A549 treated with CORT108297 at 1 μM for 4 hours (cell line): ENCODE measurements at places on chromosomes 7 and 10. TPM values are rescaled to one million over a fixed set of nuclear protein-coding genes. Genes with fewer than 3 reads are reported as not detected.

EVX1 gene
- 0.05 to 0.12 TPM (median 0.07 TPM) in 3 of 5 replicates, not detected in the others for total RNA-seq

SMKR1 gene
- 11.8 to 13.3 TPM (median 12.4 TPM) in 5 replicates for total RNA-seq

CHAT gene
- total RNA-seq: not detected in 5 replicates

MINDY4 gene
- total RNA-seq: 2.8 to 3.1 TPM (median 2.9 TPM) in 5 replicates

HIBADH gene
- total RNA-seq: 39.9 to 45.3 TPM (median 42.2 TPM) in 5 replicates

DUS4L gene
- total RNA-seq: 9.9 to 10.8 TPM (median 10.5 TPM) in 5 replicates

AKR1C3 gene
- total RNA-seq: 1,149 to 1,243 TPM (median 1,192 TPM) in 5 replicates

NUTM2E gene
- 0.27 to 0.53 TPM (median 0.36 TPM) in 5 replicates for total RNA-seq

FXYD4 gene
- total RNA-seq: not detected in 5 replicates

HYAL4 gene
- not detected in 5 replicates for total RNA-seq
